ENCODE measurements at places on chromosomes 1 and 21.

- DNase-seq: peak; percentile 21
Measured at GRCh38 chr1:20981915-20982314, 194.8 kb downstream of the EIF4G3 start.

- DNase-seq: no peak
Measured at GRCh38 chr1:225657462-225657989, 4.6 kb upstream of the ENAH start.

DNA sequence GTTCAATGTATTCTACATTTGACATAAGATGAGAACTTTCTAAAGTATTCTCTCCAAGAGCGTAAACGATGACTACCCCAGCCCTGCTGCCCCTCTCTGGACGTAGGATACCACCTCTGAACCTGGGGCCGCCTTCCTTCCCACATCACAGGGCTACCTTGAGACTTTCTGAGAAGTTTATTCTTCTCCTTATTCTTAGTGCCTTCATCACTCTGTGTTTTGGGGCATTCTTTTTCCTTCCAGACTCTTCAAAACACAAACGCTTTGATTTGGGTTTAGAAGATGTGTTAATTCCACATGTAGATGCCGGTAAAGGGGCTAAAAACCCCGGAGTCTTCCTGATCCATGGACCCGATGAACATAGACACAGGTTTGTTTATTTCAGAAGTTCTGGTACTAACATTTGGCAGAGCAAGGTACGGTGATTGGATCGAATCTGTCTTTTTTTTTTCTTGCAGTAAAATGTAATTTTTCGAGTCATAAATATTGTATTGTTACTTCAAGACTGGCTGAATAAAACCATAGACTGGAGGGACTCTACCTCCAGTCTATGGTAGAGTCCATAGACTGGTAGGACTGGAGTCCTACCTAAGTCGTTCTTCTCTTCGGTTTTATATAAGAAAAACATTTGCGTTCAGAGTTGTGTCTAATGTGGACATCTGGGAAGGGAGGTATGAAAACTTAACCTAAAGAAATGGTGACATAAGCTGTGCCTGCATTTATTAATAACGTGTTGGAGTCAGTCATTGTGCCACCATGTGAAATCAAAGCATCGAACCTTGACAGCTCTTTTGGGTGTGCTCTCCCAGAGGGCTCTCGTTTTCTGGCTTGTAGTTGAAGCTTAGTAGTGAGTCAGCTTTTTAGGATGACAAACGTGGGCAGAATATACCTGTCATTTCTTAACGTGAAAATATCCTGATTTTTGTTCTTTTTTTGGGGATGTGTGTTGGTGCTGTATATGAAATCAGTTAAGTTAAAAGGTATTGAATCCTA, 1.2 kb downstream of the MAN1A2 start:
- DNase-seq: no peak

DNA sequence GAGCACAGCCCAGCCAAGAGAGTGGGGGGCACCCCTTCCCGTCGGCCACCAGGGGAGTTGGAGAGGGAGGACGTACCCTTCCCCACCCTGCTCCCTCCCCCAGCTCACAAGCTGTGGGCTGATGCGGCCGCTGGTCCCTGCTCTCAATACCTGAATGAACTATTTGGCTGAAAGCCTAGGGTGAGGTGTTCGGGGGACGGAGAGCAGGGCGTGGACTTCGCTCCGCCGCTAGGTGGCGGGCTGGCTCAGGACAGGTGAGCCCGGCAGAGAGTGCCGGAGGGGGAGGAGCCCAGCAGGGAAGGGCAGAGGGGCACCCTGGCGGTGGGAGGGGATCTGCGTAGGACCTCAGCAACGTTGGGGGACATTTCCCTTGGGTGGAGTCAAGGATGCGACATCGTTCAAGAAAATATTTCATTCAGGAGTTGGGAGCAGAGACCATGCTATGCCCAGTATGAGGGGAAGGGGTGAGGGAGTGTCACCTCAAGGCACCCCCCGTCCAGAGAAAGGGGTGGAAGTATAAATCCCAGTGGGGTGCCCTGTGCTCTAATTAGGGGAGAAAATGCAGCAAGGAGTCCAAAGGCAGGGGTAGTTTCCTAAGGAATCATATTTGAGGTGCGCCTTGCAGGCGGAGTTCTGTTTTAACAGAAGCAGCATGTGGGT, 12.0 kb upstream of the RHBG start:
- DNase-seq: peak; percentile 97

- no peak for DNase-seq
Measured at GRCh38 chr1:119947468-119947867, 51.2 kb upstream of the ADAM30 start.

DNA sequence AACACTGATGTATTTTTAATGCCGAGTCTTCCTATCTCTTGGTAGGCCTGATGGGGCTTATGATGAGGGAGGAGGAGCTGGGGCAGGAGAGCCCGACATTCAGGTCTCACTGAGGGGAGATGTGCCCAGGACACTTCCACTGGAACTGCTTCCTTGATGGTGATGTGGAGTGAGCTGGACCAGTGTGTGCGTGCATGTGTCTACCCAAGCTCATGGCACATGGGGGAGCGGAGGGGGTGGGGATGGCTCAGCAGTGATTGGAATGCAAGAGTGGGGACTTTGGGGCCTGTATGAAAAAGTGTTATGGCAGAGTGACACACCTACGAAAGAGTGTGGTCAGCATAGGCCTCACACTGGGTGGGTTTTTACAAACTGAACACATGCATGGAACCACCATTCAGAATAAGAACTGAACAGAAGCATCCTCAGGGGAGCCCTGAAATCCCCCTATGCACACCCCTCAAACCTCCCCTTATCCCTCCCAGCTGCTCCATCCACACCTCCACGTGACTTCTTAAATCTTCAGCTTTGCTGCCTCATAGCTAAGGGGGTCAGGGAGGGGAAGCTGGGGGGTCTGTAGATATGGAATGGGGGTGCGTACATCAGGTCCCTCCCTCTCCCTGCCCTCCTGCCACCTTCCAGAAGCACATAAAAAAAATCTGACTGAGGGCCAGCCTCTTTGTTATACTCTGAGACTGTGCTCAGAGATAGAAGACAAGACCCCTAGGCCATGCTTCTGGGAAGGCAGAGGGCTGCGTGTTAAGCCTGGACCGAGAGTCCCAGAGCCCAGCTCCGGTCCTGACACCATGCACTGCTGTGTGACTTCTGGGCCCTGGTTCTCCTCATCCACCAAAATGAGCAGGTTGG, 11.6 kb downstream of the IL6R start:
- no peak for DNase-seq

GRCh38 chr21:44734026-44734745, 22.8 kb upstream of the TSPEAR start:
- DNase-seq: no peak

DNA sequence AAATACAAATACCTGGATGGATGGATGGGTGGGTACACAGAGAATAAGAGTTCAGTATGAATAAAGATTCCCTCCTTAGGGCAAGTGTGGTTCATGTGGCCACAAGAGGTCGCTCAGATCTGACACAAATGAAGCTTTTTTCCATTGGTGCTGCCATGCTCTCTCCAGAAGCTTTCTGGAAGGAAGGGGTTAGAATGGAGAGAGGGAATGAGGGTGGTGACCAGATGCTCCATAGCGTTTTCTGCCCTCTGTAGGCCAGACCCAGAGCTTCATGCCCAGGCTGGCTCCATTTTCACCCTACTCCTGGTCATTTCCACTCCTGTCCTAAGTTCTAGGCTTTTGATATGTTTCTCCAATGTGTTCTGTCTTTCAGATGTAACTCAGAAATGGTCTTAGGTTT, 3.3 kb upstream of the FCRL6 start:
- peak; percentile 95 for DNase-seq

DNA sequence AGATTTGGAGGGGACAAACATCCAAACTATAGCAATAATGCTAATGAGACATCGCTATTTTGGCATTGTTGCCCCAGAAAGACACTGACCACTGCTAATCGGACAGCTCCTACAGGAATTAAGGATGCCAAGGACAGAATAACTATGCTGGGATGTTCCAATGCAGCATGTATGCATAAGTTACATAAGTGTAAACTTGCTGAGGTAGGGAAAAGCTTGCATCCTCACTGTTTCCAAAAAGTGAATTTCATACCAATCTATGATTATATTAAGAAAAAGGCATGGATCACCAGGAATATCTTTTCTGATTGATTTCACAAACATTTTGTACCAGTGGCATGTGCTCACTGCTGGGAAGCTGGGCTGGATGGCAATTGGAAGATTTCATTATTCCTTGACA, 45.8 kb upstream of the RALGPS2 start:
- no peak for DNase-seq

DNA sequence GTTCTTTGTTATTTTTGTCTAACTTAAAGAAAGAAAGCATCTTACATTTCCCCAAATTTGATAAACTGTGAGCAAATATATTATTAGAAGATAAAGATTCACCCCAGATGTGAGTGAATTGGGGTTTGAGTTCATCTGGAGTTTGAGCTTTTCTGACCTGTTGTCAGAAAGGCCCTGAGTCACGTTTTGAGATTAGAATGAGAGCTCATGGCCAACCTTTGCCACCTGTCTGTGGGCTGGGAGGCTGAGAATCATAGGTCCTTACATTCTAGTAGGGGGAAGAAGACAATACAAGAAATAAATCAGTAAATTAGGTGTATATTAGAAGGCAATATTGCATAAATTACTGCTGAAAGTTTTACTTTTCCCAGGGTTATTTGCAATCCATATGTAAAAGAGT, 22.3 kb downstream of the STYXL2 start:
- DNase-seq: no peak

- no peak for DNase-seq
Measured at GRCh38 chr1:50724626-50725286, 235.3 kb downstream of the FAF1 start.

DNA sequence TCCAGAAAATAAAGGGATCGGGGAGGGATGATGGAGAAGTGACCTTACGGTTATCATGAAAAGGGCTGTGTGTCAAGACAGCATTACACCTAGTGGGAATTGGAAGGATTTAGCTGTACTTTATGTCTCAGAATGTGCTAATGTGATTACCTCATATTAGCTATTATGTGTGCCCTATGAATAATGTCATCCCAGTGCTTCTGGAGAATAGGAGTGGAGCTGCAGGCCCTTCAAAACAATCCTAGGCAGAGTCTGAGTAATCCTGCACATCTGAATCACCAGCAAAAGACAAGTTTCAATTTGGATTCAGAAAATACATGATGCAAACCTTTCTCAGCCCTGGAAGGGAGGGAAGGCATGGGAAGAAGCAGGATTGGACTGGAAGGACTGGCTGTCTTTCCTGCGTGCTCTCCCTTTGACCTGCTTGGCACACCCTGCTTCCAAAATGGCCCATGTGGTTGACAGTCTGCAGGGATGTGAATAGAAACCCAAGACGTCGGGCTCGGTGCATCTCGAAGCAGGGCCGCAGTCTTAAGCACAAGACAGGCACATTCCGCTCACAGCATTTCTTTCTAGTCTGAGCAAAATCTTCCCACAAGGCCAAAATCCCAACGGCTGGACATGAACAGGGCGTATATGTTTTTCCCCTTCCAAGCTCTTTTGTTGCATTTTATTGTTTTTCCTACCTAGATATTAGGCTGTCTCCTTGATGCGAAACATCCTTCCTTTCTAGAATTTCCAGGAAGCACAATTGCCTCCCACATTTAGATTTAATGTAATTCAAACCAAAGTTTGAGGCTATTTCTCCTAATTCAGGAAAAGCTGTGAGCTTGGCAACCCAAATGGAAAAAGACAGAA, 54.3 kb upstream of the TARBP1 start:
- DNase-seq: no peak

DNA sequence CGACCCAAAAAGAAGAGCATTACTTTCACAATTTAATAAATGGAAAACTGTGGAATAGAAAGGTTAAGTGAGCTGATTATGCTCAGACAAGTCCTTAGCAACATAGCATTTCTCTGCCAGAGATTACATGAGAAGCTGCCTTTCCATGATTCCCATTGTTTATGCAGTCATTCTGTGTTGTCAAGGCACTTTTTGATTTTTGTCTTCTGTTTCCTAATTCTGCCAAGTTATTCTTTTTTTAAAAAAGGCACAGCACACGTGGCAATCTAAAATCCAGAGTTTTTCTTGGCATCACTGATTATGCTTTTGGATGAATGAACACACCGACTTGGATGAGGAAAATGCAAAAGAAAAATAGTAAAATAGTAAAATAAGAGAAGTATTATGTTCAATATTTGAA, 185.0 kb downstream of the RGS7 start:
- no peak for DNase-seq

DNA sequence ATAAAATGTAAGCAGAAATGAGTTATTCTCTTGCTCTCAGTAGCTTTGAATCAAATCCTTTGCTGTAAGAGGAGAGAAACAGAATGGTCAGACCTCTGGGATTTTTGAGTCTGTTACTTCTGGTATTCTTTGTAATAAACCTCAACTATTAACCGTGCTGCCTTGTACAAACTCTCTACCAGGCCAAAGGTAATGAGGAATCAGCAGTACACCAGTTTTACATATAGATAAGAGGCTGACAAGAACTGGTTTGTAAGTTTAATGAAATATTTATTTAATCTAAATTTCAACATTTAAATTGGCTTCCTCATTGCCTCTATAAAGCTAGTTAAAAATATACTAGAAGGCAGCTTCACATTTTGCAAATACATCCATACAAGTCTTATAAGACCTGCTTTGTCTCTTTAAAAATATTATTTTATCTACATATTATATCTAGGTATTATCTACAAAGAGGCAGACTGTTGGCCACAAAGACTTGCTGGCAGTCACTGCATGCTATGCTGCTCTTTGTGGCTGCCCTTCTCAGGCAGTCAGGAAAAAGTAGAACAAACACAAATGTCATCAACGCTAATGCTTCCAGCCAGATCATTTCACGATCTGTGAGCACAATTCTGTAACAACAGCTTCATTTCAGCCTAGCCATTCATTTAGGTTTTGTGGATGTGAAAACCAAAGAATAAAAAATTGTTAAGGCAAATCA, 173.0 kb downstream of the GABPA start:
- DNase-seq: no peak

GRCh38 chr21:38306433-38307141, 49.8 kb downstream of the KCNJ15 start:
- no peak for DNase-seq

DNA sequence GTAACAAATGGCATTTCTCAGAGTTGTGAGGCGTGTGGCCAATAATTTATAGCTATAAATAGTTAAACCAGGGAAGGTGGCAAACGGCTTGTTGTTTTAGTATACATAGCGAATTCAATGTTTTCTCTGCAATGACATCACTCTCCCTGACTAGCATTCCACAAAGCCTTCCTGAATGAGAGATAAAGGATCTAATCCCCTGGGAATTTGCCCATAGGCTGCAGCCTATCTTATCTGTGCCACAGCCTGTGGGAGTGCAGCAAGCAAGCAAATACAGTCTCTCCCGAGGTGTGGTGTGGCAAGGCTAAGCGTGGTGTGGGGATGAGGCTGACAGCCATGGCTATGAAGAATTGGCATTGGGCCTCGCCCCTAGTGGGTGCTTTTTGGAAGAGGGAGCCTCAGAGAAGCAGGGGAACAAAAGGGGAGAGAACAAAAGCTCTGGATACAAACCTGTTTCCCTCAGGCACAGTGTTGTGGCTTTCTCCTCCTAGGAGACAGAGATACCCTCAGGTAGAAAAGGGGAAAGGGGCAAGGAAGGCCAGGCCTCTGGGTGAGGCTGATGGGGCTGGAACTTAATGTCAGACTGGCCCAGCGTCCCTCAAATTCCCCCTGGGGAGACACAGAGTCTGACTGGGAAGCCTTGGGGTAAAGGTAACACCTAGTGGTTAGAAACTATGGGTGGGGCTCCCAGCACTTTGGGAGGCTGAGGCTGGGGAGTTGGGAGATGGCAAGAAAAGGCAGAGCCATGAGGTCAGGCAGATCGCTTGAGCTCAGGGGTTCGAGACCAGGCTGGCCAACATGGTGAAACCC, 8.9 kb downstream of the TAGLN2 start:
- DNase-seq: peak; percentile 77

Measured in GM23338 (cell line).